ENCODE measurements at places on chromosomes 13 and 19.

DNA sequence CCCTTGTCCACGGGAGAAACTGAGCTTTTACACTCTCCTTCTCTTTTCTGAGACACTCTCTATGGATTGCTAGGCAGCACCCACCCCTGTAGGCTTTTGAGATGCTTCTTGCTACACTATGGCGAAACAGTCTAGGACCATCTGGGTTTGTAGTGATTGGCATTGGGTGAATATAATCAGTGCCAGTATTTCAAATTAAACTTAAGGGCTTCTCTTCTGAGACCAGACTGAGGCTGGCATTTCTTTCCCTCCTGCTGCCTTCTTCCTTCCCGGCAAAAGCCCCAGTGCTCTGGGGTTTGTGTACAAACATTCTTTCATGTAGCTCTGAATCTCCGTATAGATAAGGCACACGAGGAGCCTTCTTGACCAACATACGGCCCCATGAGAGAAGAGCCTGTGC lies 276.7 kb downstream of the SLC7A1 start:
- DNase-seq: no peak

DNA sequence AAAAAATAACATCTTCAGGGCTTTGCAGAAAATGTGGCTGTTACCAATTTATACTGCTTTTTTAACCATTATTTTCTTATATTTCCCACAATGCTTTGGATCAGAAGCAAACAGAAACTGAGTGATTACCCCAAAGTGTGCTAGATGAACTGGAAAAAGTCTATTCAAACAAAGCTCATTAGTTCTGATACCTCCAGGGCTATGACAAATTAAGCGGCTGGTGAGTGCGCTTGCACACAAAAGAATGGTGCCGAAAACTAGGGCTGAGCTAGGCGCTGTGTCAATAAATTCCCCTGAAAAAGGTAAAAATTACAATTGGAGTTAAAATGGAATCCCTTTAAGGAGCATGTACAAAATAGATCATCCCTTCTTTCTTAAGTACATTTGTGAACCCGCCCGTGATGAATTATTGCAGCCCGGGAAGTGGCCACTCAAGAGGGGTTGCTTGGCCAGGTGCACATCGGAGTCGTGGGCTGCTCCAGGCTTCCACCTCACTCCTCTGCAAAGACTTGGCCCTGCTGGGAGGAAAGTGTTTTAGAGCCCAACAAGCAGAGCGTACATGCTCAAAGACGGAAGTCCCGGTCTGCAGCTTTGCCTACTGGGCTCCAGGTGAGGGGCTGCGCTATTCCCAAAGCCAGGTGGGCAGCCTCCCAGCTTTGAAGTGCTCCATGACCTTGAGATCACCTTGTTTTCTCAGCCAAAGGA lies 164.0 kb upstream of the ZNF507 start:
- DNase-seq: no peak

DNA sequence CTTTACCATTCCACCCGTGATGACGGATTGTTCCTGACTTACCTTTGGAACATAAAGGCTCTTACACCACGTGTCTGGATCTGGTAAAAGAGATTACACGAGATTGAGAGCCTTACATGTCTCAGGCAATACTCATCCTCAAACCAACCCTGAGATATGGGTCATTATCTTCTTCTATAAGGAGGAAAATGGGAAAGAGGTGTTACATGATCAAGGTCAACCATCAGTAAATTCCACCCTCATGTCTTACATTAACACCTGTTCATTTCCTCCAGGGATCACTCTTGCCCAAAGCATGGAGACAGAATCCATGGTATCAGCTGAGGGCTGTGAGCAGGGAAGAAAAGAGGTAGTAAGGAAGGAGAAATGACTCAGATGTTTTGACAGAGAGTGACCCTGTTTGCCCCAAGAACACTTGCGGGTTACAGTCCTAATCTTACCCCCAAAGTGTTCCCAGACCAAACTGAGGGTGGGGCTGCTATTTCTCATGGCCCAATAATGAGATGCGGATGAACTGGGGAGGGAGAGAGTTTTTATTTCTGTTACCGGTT lies 19.6 kb downstream of the LILRB4 start:
- no peak for DNase-seq

DNA sequence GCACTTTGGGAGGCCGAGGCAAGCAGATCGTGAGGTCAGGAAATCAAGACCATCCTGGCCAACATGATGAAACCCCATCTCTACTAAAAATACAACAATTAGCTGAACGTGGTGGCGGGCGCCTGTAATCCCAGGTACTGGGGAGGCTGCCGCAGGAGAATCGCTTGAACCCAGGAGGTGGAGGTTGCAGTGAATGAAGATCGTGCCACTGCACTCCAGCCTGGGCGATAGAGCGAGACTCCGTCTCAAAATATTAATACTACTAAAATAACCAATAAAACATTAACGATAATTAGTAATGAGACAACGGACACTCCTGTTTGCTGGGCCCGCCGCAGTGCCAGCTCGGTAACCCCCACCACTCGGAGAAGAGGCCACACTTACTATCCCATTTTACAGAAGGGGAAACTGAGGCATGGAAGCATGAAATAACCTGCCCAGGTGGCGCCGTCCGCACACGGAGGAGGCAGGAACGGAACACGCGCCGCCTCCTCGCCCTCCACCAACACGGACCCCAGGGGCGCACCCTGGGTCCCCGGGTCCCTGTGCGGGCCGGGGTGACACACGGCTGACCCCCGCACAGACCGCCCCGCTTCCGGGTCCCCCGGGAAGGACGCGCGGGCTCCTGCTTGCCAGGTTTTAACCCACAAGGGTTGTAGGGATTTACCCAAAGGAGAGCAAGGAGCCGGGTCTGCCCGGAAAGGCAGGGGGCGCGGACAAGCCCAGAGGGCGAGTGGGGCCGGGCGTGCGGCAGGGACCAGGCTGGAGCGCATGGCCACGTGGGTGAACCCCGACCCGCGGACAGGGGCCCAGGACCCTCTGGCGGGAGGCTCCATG lies 1.6 kb downstream of the R3HDM4 start:
- DNase-seq: no peak

GRCh38 chr13:50319635-50320255 lies 304.5 kb downstream of the KCNRG start:
- DNase-seq: peak; percentile 16

- DNase-seq: no peak
Measured at GRCh38 chr13:25248071-25248470, 39.2 kb downstream of the MTMR6 start.

- peak; percentile 43 for DNase-seq
Measured at GRCh38 chr13:113947311-113948033, 26.4 kb downstream of the C13orf46 start.

DNA sequence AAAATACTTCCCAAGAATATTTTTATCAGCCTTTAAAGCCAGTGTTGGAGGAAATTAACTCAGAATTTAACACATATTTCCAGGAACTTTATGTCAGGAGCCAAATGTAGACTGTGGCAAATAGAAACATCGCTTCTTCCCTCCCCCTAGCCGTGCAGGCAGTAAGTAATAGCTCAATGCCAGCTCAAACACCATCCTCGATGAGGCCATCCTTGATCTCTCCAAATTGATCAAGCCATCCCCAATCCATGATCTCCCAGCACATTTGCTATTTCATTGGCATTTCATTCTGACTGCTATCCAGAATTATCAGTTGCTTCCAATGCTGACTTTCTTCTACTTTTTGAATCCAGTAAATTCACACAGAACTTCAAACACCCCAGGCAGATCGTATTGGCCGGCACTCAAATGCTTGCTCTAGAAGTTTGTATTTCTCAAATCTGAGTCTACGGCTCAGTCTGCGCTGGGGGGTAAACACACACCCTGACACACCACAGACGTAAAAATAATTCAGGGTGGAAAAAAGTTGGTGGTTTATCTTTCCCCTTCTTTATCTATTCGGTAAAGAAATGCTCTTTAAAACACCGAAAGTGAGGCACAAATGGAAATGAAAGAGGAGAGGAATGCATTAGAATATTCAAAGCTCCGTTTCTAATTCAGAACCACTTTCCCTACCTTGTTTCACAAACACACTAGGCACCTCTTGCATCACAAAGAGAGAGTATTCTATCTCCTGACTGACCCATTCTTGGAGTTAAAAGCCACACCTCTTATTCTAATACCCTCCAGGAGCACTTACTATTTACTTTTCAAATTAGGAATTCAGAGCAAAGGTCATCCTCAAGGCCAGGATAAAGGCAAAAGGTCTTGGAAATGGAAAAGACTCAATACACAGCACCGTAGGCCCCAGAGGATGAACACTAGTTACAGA lies 991 bp downstream of the OBI1 start:
- DNase-seq: no peak

GRCh38 chr19:17626456-17627015 lies 61.6 kb downstream of the UNC13A start:
- no peak for DNase-seq

DNA sequence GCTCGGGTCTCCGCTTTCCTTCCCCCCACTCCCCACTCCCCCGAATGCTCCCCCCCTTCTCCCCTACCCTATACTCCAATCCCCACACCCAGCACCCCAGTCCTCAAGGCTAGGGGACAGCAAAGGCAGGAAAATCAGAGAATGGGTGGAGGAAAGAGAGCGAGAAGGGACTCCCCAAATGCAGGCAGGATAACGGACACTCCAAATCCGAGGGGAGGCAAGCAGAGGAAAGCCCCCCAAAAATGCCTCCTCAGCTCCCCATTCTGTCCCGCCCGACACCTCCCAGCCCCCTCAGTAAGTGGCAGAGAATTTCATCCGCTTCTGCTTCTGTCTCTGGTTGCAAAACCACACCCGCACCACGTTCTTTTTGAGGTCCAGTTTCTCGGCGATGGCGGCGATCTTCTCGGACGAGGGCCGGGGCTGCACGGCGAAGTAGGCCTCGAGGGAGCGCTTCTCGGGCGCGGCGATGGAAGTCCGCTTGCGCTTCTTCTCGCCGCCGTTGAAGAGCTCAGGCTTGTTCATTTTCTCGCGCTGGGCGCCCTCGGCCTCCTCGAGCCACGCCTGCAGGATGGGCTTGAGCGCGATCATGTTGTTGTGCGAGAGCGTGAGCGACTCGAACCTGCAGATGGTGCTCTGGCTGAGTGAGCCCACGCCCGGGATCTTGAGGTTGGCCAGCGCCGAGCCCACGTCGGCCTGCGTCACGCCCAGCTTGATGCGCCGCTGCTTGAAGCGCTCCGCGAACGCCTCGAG lies 2.1 kb downstream of the POU4F1 start:
- no peak for DNase-seq

GRCh38 chr19:45097776-45098520 lies 5.0 kb downstream of the PPP1R37 start:
- peak; percentile 84 for DNase-seq

- DNase-seq: no peak
Measured at GRCh38 chr13:31081316-31081715, 80.4 kb downstream of the HSPH1 start.

DNA sequence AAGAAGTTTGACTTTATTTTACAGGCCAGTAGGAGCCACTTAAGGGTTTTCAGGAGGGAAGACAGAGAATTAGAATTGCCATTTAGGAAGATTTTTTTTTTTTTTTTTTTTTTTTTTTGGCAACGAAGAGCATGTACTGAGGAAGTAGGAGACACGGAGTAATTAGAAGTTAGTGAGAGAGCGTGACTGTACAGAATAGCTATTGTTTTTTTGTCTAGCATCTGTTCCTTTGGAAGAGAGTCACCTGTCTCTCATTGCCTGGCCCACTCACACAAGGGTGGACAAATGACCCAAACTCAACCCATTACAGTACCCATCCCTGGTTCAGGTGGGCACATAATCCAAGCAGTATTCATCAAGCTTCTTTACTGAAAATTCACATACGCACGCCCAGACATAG lies 166.7 kb downstream of the LACC1 start:
- DNase-seq: no peak

GRCh38 chr13:98371516-98372023 lies 194.5 kb upstream of the RNF113B start:
- DNase-seq: no peak

- DNase-seq: no peak
Measured at GRCh38 chr13:95117092-95117491, 184.2 kb downstream of the ABCC4 start.

- no peak for DNase-seq
Measured at GRCh38 chr13:32026623-32027022, 5.0 kb upstream of the FRY start.

DNA sequence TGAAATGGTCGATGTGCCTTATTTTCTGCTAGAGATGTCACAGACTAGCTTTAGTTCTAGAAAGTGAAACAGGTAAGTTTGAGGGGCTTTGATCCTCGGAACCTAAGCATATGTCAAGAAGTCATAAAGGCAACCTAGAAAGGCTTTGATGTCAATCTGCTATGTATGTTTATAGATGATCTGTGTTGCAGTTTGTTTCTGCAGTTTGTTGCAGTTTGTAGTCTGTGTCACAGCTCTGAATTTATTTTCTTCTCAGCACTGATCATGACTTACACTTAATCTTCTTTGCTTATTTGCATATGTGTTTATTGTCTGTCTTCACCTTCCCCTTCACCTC lies 5.9 kb downstream of the LSM14A start:
- DNase-seq: no peak

DNA sequence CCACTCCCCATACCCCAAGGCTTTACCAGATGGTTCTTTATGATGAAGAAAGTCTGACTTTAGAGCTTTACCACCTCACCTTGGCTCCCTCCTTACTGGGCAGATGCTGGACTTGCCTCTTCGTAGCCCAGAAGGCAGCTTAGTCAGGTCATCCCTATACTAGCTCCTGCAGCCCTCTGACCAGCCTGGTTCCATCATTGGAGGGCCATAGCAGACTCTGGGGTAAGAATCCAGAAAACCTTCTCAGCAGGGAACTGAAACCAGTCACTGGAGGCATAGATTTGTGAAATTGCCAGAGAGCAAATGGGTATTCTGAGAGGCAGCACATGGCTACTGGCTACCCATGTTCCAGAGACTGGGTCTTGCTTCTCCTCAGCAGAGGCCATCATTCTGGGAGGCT lies 21.8 kb upstream of the ZNF492 start:
- no peak for DNase-seq

- no peak for DNase-seq
Measured at GRCh38 chr19:30341611-30342201, 30.5 kb upstream of the ZNF536 start.

- no peak for DNase-seq
Measured at GRCh38 chr19:42277821-42278451, 8.9 kb downstream of the CIC start.

- peak; percentile 81 for DNase-seq
Measured at GRCh38 chr13:109146912-109147647, 517.7 kb downstream of the MYO16 start.

- no peak for DNase-seq
Measured at GRCh38 chr19:40279761-40280607, 5.2 kb downstream of the AKT2 start.

DNA sequence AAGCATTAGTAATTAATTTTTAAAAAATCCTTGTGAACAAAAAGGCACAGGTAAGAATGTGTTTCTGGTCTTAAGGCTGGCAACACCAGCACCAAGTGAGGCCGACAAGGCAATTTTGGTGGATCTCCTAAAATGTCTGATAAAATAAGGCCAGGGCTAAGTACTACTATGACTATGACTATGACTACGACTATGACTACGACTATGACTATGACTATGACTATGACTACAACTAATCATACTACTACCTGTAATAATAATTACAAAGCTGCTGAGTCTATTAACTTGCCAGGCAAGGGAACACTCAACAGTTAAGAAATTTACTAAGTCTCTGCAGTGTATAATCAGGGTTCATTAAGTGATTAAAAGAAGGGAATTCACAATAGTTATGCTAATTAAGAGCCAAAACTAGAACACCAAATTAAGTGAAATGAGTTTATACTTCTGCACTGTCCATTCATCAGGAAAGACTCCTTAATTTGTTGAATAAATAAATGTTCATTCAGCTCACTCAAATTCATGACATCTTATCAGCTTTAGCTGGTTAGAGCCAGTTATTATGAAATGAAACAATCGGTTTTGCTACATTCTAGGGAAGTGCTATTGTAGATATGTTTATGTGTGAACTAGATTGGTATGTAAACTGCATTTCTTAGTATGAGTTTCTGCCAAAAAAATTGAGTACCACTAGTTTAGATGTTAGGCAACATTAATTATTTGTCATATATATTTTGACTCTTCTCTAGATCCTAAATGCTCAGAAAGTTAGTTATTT lies 1626.2 kb upstream of the PCDH20 start:
- no peak for DNase-seq
